ENCODE measurements at places on chromosomes 13 and 19.

- no peak for DNase-seq
Observed at GRCh38 chr13:95341441-95341840, 40.2 kb upstream of the ABCC4 start.

- DNase-seq = no peak
Observed at GRCh38 chr13:91134803-91135184, 212.7 kb upstream of the MIR17HG start.

DNA sequence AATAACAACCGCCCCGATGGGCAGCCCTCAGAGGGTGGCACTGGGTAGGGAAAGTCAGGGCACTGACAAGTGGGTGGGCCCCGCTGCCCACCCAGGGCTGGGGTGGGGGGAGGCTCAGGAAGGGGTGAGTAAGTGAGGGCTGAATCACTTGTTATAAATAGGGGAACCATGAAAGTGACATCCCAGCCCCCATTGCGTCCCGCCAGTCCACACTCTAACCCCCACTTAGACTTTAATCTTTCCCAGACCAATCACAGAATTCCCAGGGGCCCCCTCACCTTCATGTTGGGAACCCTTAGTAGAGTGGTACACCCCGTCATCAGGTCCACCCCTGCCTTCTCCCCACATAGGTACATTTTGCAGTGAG, 37.0 kb upstream of the NANOS3 start:
- DNase-seq = no peak

DNA sequence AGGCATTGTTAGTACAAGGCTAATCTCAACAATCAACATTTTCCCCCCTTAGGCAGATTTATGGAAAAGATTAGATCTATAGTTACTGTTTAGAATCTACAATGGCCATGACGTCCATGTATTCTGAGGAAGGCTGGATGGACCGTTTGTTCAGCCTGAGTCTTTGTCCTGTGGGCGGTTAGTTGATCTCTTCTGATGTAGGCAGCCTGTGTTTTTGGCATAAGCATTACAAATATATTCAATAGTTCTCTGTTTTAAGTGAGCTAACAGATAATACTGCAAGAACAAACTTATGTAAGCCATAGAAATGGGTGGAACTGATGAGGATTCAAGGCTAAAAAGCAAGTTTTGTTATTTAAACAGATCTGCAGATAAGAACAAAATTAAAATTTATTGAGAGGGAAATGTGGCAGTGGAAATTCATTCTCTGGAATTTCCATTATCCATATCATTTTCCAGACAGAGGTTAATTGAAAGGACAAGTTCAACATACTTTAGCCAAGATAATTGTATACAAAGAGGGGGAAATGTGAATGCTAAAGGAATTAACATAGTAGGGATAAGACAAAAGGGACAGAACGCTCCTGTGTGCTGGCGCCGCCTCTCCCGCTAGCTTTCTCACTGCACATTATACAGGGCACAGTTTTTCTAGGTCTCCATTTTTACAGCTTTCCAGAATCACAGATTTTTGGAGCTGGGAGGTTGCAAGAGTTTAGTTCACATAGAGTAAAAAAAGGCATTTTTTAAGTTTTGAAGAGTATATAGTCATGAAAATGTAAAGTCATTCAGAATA, 48.6 kb downstream of the FAM124A start:
- DNase-seq = no peak

Measured in Right ventricle myocardium inferior (tissue), 1 donor.